NCI-H226 (cell line): ENCODE measurements at places on chromosomes 1 and 21.
A peak's percentile ranks its signal among the peaks of the same experiment; 100 is the strongest.

DNA sequence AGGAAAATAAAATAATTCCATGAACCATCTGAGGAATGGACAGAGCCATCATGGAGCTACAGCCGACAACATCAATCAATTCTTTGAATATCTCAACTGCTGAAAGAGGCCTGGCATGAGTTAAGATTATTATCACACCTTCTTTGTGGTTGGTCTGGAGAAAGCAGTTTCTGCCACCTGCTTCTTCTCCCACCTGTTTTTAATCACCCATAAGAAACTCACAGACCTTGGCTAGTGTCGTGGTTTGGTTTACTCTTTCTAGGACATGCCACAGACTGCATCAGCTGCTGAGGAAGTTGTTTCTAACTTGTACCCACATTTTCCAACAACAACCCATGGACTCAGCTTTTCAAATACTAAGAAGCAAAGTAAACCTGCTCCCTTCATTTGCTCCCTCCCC lies 65.6 kb downstream of the NTPCR start:
- no peak for DNase-seq

GRCh38 chr1:180898441-180899219 lies 14.1 kb upstream of the KIAA1614 start:
- no peak for DNase-seq

- no peak for DNase-seq
These were observed 25.0 kb downstream of the MCOLN2 start for GRCh38 chr1:84971957-84972356.

GRCh38 chr1:86448670-86449069 lies 20.1 kb upstream of the CLCA1 start:
- DNase-seq, result no peak

DNA sequence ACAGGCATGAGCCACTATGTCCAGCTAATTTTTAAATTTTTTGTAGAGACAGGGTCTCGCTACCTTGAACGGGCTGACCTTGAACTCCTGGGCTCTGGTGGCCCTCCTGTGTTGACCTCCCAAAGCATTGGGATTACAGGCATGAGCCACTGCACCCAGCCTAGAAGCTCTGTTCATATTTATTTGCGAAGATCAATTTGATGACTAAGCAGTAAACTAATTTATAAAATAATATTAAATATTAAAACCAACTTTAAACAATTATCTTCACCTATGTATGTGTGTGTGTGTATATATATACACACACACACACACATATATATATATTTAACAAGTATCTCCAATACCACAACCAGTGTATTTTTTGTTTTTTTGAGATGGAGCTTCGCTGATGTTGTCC lies 4.4 kb downstream of the NADK start:
- DNase-seq, result no peak

- DNase-seq, result no peak
These were observed 158.4 kb upstream of the BACE2 start for GRCh38 chr21:41009398-41010100.

GRCh38 chr1:36350659-36351226 lies 27.3 kb upstream of the EVA1B start:
- peak; percentile 87 for DNase-seq

DNA sequence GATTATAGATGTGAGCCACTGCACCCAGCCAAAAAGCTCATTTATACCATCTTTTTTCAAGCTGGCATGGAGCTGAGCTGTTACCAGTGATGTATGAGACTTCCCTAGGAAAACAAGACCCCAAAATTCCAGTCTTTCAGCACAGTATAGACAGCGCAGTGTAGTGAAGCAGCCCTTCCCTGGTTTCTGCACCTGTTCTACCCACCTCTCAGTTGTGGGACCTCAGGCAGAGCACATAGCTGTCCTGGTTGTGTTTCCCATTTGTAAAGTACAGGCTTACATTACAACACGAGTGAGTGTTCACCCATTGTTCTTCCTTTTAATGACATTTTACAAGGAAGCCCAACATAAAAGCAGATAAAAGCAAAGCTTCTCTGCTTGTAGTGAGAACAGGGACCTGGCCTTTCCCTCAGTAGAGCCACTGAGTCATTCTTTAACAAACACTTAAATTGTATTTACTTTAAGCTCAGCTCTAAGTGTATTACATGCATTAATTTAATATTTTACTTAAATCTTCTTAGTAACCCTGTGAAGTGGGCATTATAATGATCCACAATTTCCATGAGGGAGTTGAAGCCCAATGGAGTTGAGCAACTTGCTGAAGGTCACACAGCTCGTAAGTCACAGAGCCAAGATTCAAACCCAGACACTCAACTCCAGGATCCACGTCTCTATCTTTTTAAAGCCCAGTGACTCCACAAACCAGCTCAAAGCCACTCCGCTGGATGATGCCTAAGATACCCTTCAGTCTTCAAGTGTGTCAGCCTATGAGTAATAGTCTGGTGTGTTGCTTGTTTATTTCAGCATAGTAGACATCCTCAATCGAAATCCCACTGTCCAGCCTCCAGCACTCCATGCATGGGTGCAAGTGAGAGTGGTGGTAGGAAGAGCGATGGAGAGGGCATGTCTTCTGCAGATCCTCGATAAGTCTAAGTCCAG lies 40.5 kb upstream of the CAPZB start:
- DNase-seq, result no peak

GRCh38 chr1:36735939-36736730 lies 253.4 kb upstream of the CSF3R start:
- DNase-seq, result no peak

- DNase-seq, result no peak
These were observed 38.3 kb downstream of the CD34 start for GRCh38 chr1:207872621-207873020.

DNA sequence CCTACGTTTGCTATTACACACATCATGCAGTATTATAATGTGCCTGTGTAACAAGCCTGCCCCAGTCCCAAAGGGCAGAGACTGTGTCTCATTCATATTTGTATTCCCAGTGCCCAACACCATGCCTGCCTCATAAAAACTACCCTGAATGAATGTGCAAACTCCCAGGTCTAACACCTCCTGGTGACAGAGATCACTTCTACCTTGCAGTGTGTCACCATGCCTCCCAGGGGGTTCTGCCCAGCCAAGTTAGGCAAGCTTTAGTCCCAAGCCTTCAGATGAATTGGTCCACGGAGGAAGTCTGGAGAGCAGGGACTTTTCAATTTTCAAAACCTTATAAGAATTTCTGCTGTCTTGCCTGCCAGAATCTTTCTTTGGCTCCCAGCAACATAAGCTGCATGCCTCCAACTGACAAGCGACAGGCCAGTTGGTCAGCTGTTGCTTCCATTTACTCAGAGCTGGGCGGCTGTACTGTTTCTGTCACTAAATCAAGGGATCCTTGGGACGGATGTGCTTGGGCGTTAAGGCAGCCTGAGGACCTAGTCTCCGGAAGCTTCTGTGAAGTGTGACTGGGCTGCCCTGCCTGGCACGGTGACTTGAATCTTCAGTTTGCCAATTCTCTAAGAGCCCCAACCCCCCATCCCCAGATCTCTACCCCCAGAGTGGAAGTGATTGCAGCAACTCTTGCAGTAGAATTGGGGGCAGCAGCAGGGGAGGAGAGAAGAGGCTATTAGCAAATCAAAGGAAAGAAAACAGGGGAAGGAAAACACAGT lies 1.2 kb downstream of the RXRG start:
- DNase-seq, result no peak

DNA sequence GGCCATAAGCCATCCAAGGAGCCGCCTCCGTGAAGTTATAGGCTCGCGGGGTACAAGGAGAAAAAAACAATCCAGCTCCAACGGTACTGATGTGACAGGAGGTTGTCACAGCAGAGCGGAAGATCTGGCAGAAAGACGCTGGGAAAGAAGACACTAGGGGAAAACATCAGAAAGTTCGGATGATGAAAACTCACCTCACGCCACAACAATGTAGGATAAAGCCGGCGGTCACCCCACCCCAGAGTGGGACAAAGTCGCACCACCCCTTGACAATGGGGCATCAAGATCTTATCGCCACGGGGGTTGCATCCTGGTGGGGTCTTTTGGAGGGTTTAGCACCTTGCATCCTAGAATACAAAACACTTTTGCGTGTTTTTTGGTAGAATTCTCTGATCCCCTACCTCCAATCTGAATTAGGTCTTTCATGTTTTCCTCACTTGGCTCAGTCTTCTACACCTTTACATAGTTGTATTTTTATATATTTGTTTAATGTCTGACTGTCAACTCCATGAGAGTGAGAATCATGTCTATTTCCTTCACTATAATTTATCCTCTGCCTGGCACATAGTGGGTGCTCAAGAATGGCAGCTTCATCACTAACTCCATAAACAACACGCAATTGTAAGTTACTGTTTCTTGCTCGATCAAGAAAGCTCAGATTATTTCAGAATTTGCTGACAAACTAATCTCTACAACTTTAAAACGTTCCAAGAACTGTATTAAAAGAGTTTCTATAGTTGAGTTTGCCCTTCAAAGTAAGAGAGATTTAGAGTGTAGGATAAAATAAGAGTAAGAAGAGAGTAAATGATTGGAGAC lies 611 bp upstream of the ZSWIM5 start:
- no peak for DNase-seq

DNA sequence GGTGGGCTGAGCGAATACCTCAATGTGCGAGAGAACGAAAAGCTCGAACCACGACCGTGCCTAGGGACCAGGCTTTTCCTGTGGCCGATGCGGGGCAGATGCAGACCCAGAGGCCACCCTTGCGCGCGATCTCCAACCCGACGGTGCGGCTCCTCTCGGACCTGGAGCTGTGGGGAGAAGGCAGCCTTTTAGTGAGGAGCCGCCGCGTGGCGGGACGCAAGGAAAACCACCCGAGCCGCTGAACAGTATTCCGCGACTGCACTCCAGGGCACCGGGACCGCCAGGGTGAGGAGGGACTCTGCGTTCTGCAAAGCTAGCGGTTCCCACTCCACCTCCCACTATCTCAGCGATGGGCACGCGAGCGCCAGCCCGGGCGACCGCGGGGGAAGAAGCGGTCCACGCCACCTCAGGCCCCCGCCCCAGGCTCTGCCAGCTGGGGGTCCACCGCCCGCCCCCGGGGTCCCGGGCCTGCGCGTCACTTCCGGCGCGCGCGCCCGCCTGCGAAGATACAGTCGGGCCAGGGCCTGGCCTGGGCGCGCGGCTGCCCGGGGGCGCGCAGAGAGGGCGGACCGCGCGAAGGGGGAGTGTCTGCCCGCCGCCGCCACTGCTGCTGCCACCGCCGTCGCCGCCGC lies 66.5 kb upstream of the PRKACB start:
- peak; percentile 64 for DNase-seq

GRCh38 chr1:180028864-180029263 lies 74.3 kb downstream of the CEP350 start:
- no peak for DNase-seq

DNA sequence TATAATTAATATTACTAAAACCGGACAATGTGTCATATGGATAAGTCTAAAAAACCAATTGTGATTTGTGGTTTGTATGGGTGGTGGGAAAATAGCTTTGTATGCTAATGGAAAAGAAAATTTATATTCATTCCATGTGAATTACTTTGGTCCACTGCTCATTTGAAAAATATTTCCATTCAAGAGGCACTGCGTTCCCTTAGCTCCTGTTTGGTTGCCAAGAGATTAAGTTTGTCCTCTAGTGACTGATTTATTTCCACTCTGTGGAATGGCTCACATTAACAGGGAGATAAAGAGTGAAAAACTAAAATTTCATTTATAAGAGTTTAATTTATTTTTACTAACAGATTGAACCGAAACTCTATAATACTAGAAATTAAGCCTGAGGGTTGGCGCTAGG lies 744.1 kb upstream of the CHRM3 start:
- DNase-seq, result peak; percentile 31

- no peak for DNase-seq
These were observed 54.6 kb downstream of the DPH5 start for GRCh38 chr1:100971021-100971420.

- peak; percentile 61 for DNase-seq
These were observed 55.6 kb downstream of the UCK2 start for GRCh38 chr1:165883056-165883455.

GRCh38 chr21:34148419-34148804 lies 75.0 kb downstream of the MRPS6 start:
- DNase-seq, result no peak

- peak; percentile 93 for DNase-seq
These were observed 69.6 kb downstream of the PGM1 start for GRCh38 chr1:63662841-63663240.

DNA sequence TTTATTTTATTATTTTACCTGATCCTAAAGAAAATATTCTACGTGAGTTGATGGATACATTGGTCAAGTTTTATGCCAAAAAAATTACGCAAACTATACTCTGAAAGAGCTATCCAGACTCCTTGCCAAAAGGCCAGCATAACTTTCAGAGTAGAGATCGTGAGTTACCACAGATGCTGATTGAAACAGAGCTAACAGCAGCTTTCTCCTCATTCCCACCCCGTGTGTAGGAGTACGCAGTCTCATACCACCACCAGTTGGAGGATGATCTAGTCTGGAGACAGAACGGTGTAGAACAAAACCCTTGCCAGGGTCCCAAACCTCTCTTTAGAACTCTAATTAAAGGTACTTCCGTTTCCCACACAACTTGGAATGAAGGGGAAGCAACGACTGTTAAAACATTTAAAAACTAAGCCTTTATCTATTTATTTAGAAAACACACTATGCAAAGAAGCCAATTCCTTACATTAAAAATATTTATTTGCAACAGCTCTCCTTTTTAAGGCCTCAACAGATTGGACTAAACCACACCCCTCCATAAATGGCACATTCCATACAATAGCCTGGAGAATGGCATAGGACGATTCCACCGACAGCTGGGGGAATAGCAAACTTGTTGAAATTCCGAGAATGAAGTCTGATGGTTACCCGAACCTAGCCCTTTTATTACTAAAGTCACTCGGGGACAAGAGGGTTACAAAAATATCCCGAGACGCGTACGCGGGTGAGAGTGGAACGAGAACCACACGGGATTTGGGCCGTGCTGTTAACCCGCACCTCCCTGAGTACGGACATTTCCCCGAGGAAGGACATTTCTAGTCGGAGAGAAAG lies 1.4 kb downstream of the NUCKS1 start:
- peak; percentile 66 for DNase-seq

- no peak for DNase-seq
These were observed 10.5 kb upstream of the SPEN start for GRCh38 chr1:15836772-15837669.

- no peak for DNase-seq
These were observed 4.9 kb upstream of the PODN start for GRCh38 chr1:53057127-53057526.

DNA sequence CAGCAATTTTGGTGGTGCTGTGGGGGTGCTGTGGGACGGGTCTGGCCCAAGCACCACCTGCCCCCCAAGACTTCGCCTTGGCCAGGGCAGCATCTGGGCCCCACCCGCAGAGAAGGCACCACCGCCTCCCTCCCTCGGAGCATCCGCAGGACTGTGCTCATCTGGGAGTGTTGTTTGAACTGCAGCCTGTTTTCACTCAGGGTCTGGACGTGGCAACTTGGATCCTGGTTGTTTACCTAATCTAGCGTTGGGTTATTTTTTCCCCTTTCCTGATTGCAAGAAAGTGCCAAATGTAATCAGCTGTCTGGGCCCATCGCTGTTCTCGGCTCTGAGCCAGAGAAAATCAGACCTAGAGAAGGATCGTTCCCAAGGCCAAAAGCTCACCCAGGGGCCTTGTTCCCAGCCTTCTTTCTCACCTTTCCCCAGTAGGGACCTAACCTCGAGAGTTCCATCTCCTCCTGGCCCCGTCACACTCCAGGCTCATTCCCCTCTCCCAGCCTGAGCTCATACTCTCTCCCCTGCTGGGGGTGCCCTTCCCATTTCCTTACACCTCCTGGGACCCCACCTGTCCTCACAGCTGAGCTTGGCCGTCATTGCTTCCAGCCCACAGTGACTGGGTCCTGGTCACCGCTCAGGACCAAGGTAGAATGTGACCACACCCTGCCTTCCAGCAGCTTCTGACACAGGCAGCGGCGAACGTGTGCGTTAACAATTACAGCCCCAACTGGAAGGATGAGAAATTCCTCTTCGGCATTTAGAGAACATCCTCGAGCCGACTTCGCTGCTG lies 72.0 kb upstream of the FAM20B start:
- no peak for DNase-seq
